ENCODE measurements at places on chromosomes 7 and 10.

GRCh38 chr7:121016966-121017365, 28.5 kb downstream of the CPED1 start:
- no peak for DNase-seq

GRCh38 chr10:112813866-112814591, 136.0 kb upstream of the TCF7L2 start:
- DNase-seq, result no peak

GRCh38 chr10:101839416-101840063, 4.1 kb downstream of the KCNIP2 start:
- DNase-seq, result no peak

- no peak for DNase-seq
Measured at GRCh38 chr7:118995350-118995749, 770.8 kb downstream of the ANKRD7 start.

- no peak for DNase-seq
Measured at GRCh38 chr10:124449170-124450011, 444 bp downstream of the NKX1-2 start.

DNA sequence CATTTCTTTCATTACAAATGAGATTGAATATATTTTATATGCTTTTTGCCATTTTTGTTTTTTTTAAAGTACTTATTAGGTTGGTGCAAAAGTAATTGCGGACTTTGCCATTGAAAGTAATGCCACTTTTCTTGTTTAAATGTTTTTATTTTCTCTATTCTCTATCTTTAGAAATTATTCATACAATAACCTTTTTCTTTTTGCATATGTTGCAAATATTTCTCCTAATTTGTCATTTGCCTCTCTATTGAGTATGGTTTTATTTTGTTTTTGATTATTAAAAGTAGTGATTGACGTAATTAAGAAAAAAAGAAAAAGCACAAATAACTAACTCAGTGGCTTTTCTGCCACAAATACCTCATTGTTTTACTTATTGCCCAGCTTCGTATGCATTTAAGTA, 172.4 kb downstream of the NPSR1 start:
- no peak for DNase-seq

GRCh38 chr10:123381224-123381623, 227.0 kb downstream of the BUB3 start:
- DNase-seq, result no peak

DNA sequence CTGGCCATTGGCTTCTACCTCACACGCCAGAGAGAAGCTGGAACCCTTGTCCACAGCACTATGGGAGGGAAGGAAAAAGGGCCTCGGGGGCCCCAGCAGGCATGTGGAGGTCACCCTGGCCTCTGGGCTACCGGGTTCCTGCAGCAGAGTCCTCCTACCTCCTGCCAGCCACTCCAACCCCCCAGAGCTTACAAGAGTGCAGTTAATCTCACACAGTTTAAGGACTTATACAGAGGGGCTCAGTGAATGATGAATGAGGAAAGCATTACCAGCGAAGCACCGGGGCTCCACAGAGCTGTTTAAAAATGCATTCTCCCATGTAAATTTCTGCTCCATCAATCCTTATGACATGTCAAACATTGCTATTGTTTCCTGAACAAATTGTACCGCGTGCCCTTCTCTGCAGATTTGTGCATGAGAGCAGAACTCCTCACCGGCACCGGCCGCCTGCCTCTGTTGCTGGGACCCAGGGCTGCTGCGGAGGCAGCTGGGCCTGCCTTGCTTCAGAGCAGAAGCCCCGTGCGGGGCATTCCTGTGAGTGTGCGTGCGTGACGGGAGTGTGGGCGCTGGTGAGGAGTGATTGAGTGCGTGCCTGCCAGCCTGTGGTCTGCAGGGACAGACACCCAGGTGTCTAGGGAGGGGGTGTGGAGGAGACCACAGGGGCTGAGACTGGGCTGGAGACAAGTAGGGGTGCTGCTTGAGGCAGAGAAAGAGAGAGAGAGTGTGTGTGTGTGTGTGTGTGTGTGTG, 52.8 kb downstream of the C10orf105 start:
- DNase-seq, result no peak

GRCh38 chr7:77321300-77321699, 94.8 kb downstream of the GSAP start:
- no peak for DNase-seq

GRCh38 chr10:124798364-124798763, 3.3 kb upstream of the ABRAXAS2 start:
- DNase-seq, result no peak

- DNase-seq, result no peak
Measured at GRCh38 chr10:78771260-78771659, 297.5 kb upstream of the ZMIZ1 start.

- DNase-seq, result no peak
Measured at GRCh38 chr10:945778-946177, 14.3 kb upstream of the LARP4B start.

DNA sequence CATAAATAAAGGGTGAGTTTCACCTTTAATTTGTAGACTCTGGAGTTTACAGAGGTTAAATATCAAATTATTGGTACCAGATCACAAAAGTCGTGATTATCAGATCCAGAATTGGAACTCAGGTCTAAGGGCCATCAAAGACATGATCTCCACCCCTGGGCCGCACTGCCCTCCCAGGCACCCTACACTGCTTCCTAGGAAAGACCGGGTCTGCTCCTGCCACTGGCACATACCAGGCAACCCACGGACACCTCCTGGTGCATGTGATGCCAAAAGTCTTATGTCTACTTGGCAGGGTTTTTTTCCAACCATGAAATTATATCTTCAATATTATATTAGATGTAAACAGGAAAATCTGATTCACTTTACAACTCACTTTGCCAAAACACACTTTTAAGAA, 452.8 kb downstream of the PTPRN2 start:
- no peak for DNase-seq

DNA sequence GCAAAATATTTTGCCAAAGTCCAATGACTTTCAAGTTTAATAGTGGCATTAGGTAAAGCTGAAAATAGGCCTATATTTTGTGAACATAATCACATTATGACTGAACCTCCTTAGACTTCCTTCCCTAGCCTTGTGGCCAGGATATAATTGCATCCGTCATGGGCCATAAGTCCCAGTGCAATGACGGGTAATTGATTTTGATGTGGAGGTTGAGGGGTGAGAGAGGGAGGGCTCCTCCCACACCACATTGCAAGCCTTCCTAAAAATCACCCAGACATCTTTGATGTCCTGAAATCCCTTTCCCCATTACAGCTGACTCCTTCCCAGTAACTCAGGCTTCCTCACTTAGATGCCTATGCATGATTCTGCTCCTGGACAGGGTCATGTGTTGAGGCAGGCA, 25.6 kb downstream of the TAS2R41 start:
- no peak for DNase-seq

GRCh38 chr7:93119191-93119905, 1.6 kb upstream of the SAMD9 start:
- DNase-seq, result no peak

DNA sequence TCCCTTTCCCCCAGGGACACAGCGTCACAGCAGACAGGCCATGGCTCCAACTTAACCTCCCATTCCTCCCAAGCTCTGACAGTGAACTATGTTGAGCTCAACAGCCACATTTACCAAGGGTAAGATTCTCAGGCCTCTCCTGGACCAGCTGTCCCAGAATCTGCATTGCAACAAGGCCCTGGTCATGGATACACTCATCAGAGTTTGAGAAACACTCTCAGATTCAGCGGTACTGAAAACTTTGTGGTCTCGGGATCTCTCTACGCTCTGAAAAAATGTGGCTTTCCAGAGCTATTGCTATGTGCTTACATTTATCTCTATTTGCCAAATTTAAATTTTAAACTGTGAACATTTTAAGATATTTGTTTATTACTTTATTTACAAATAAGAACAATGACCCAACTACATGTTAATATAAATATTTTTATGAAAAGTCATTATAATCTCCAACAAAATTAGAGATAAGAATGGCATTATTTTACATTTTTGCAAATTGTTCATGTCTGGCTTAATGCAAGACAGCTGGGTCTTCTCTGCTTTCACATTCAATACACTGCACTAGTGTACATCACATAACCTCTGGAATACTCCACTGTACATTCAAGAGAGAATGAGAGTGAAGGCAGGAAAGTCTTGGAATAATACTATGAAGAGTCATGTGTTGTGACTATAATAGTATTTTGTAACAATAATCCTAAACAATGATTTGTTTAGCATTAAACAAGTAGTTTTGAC, 190.9 kb upstream of the PITRM1 start:
- DNase-seq, result no peak

GRCh38 chr7:18345641-18346234, 149.8 kb upstream of the HDAC9 start:
- peak; percentile 36 for DNase-seq

GRCh38 chr7:2044883-2045471, 187.8 kb downstream of the MAD1L1 start:
- DNase-seq, result no peak

- no peak for DNase-seq
Measured at GRCh38 chr7:17046666-17047065, 164.9 kb upstream of the AGR3 start.

DNA sequence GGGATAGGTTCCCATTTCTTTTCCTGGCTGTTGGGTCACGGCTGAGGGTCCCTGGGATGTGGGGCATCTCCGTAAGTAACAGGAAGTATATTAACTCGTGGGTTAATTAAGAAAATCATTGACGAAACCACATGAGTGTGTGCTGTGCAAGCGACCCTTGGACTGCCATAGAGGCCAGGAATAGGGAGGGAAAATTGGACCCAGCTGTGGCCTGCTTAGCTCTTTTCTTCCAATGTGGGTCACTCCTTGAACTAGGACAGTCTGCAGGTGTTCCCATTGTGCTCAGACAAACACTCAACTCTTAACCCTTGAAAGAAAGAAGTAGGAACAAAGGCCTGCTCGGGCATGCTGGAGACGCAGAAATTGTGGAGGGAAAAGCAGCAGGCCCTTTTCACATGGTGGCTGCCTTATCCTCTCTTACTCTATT, 25.6 kb upstream of the PLEKHA1 start:
- DNase-seq, result peak; percentile 36

DNA sequence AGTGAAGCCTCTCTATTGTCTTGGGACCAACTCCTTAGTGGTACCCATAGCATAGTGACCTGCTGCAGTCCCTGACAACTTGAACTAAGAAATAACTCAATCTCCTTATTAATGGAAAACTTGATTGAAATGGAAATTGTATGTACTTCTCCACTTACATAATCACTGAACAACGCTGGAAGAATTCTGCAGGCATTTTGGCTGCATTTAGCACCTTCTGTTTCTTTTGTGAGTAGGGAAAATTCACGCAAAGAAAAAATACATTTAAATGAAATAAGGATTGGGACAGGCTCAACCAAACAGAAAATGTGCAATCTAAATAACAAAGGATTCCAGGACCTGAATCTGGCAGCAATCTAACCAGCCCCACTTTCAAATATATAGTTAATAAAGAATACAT, 126.9 kb upstream of the GHITM start:
- no peak for DNase-seq

DNA sequence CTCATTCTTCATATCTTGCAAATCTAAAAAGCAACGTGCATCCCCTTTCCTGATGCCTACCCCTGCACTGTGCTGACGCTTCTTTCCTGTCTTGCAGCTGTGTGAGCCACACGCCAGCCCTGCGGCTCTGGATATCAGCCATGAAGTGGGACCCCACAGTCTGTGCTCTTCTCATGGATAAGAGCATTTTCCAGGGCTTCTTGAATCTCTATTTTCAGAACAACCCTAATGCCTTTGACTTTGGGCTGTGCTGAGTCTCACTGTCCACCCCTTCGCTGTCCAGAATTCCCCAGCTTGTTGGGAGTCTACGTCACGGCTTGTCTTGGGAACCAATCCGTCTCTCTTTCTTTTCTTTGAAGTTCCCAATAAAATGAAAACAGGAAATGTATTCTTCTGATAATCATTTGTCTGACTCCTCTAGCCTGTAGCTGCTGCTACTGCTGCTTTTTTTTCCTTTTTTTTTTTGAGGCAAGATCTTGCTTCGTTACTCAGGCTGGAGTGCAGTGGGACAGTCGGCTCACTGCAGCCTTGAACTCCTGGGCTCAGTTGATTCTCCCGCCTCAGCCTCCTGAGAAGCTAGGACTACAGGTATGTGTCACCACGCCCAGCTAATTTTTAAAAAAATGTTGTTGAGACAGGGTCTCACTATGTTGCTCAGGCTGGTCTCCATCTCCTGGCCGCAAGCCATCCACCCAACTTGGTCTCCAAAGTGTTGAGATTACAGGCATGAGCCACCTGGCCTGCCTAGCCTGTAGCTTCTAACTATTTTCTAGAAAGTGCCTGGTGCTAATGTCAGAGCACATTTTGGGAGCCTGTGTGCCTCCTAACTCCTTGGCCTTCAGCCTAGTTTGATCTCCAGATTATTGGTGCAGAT, 30.3 kb downstream of the GSTO2 start:
- DNase-seq, result no peak

DNA sequence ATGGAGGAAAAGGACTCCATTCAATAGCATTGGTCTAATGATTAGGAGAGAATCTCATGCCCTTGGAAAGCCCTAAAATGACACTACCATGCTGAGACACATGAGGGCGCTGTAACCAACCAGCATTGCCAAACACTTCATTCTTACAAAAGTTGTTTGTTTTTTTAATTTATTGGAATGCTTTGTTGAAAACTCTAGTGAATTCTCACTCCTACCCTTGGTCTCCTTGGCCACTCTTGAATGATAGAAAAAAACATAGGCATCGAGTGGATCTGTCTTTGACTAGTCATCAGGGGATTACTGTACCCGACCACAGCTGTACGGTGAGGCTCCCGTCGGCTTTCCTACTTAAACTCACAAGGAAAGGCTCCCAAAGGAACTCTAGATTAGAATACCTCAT, 29.3 kb upstream of the ADD3 start:
- no peak for DNase-seq

DNA sequence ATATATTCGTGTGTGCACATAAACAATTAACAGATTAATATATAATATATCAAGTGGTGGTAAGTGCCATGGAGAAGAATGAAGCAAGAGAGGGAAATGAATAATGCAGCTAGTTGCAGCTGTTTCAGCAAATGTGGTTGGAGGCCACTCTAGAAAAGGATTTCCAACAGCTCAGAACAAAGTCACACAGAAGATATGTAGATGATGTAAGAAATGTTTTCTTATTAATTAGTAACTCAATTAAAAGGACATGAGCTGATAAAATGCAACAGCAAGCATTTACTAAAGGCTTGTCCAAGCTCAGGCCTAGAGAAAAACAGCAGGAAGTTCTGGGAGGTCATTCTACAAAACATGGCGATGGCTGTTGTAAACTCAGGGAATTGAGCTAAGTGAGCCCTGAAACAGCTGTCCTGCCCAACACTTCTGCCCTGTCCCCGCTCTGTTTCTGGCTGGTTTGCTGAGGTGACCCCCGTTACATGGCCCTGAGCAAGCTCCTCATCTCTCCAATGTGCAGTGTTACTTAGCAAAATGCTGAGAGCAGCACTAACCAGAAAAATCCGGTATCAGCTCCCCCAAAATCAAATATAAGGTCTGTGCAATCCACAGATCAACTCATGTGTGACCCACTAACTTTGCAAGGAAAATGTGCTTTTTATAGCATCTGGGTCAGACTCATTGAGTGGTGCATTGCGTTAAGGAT, 23.4 kb upstream of the C10orf67 start:
- DNase-seq, result no peak

Measured in NCI-H187 treated with DMSO at 0.1 percent for 48 hours (cell line).